ENCODE measurements at places on chromosomes 16 and 17. TPM values are rescaled to one million over a fixed set of nuclear protein-coding genes. Genes with fewer than 3 reads are reported as not detected.

Gene CMTM4
- total RNA-seq = 15.7 TPM

Gene MYCBPAP
- total RNA-seq = not detected

Gene HCRT
- not detected for total RNA-seq

Gene NHLRC4
- total RNA-seq = 0.74 TPM

Gene TSPAN10
- total RNA-seq = not detected

Gene PLCG2
- 14.2 TPM for total RNA-seq

Gene CCDC102A
- total RNA-seq = 22.1 TPM

Gene TUBB3
- 19.2 TPM for total RNA-seq

Gene RNF167
- 54.3 TPM for total RNA-seq

Gene PERCC1
- not detected for total RNA-seq

DNA sequence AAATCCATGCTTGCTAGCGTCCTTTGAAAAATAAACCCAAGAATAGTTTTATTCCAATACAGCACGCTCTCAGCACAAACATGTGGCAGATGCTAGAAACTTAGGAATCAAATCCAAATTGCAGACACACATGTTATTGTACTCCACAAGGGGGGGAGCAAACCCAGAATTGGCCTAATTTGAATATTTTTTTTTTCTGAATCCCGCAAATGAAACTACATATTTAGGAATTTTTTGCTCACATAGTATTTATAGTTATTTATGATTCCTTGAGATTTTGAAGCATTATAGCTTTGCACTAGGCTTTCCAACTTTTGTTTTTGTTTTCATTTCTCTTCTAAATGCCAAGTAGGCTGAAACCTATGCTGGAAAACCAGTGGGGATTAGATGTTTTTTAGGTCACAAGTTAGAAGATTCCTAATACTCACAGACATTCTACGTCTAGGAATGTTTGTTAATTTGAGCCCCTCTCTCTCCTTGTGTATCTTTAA is 59.3 kb upstream of the CDH11 start:
- DNase-seq = no peak

DNA sequence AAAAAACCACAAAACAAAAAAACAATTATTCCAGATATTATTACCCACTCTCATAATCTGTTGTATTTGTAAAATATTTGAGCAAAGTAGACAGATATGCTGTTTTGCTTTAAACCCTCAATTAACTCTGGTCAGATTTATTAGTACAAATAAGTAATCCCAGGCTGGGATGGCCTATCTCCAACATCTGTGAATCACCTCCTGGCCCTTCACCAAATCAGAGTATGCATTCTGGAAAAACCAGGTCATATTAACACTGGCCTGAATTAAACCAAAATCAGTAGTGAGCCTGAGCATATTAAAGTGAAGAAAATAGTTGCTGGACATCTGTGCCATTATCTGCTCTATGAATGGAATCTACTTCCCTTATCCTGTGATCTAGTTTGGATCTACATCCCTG is 41.0 kb downstream of the STAT3 start:
- no peak for DNase-seq

GRCh38 chr17:18323007-18323406 is 7.9 kb downstream of the SMCR8 start:
- DNase-seq = no peak

- no peak for DNase-seq
Observed at GRCh38 chr17:39568702-39569101, 39.0 kb downstream of the NEUROD2 start.

- DNase-seq = no peak
Observed at GRCh38 chr17:37490638-37491614, 1.2 kb downstream of the DUSP14 start.

DNA sequence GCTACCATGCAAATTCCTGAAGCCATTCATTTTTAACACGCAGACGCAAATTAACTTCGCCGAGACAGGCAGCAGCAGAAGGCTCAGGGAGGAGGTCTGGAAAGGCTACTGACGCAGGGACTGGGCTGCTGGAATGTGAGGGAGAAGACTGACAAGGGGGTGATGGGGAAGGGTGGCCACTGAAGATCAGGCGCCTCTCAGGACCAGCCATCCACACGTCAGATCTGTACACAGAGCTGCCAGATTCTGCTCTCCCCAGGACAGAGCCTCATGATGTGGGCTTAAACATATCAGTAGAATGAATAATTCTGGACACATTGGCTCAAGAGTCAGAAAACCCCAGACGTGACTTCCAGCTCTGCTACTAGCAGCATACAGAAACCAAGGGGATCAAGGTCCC is 25.6 kb upstream of the CLEC18B start:
- no peak for DNase-seq

DNA sequence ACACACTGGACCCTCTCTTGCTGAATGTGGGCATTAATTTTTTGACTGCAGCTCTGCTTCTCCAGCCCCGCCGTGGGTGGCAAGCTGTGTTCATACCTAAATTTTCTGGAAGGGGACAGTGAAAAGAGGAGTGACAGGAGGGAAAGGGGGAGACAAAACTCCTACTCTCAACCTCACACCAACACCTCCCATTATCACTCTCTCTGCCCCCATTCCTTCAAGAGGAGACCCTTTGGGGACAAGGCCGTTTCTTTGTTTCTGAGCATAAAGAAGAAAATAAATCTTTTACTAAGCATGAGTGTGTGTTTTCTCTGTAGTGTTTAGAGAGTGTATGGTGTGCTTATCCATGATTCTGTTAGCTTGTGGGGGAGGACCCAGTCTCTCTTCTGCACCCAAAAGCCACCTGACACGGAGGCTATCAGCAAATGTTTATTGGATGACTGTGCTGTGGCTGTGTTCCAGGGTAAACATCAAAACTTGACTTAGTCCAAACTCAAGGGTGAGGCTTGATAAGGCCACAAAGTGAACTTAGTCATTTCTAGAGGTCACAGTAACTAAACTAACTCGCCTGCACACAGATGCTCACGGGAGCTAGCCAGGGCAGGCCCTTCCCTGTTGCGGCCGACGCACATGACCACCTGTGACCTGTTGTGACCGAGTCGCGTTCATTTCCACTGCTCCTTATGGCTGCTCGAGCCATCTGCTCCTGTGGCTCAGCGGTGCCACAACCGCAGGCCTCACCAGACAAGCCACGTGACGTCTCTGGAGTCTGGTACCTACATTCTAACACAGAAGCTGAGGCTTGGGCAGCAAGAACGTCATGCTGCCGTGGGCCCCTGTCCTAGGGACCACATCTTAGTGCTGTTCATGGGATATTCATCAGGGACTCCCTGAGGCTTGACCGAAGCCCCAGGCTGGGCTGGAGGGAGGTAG is 9.8 kb upstream of the MED11 start:
- DNase-seq = no peak

GRCh38 chr16:76732894-76733293 is 455.7 kb downstream of the CNTNAP4 start:
- no peak for DNase-seq

DNA sequence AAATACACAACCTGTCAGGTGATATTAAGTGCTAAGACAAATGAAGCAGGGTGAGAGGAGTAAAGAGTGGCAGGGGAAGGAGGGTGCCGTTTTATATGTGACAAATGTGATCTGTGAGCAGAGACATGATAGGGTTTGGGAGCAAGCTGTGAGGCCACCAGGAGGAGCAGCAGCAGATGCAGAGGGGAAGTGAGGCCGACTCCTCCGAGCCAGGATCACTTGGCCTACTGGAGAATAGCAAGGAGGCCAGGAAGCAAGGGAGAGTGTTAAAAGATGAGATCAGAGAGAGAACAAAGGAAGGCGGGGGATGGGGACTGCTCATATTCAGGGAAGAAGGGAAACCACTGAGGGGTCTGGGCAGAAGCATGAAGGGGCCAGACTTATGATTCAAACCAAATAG is 129.4 kb downstream of the TANGO6 start:
- no peak for DNase-seq

GRCh38 chr17:41223821-41224220 is 2.6 kb upstream of the KRTAP9-2 start:
- no peak for DNase-seq

GRCh38 chr17:44911133-44912001 is 3.9 kb downstream of the GFAP start:
- DNase-seq = no peak

DNA sequence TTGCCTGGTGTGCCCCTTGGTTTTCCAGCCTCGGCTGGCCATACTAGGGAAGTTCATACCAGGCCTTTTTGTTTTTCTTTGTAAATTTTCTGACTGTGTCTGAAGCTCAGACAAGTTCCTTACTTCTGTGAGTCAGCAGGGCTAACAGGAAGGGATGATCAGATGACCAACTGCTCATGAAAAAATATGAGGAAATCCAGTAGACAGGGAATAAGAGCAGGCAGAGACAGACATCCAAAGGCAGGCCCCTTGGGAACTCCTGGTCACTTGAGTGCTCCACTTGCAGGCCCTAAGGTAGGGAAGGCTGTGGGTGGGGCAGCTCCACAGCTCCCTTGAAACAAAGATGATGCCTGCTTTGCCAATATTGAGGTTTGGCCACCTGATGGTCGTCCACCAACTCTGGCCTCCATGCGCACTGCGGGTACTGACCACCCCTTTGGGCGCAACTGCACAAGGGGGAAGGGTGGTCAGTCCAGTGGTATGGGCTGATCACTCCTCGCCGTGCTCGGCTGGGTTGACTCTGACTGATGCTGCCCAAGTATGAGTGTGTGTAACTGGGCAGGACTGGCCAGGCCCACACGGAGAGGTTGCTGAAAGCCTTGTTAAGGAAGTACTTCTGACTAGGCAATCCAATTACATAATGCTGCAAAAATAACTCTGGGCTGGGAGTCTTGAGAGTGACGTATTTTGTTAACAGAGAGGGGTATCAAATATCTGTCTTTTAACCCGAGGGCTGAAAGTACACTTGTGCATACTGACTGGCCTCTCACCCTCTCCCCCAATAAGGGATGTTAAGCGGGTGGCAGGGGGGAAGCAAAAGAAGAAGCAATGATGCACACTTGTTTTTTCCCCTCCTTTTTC is 20.8 kb upstream of the ZFHX3 start:
- no peak for DNase-seq

DNA sequence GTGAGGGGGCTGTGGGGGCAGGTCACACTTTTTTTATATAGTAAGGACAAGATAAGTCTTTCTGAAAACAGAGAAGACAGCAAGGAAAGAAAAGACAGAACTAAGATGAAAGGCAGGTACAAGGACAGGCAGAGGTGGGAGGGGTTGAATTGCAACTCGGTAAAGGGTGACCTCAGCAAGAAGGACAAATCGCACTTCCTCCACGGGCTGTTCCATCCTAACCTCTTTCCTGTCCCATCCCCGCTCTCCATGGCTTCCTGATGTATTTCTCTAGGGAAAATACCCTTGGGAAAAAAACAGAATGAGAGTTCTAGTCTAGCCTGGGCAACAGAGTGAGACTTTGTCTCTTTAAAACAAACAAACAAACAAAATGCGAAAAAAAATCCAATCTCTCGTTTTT is 57.3 kb downstream of the ARHGAP17 start:
- no peak for DNase-seq

GRCh38 chr17:43612515-43612914 is 49.2 kb downstream of the MEOX1 start:
- DNase-seq = no peak

- no peak for DNase-seq
Observed at GRCh38 chr16:77928096-77928495, 94.3 kb upstream of the CLEC3A start.

GRCh38 chr17:73630965-73631595 is 13.2 kb downstream of the SDK2 start:
- no peak for DNase-seq

DNA sequence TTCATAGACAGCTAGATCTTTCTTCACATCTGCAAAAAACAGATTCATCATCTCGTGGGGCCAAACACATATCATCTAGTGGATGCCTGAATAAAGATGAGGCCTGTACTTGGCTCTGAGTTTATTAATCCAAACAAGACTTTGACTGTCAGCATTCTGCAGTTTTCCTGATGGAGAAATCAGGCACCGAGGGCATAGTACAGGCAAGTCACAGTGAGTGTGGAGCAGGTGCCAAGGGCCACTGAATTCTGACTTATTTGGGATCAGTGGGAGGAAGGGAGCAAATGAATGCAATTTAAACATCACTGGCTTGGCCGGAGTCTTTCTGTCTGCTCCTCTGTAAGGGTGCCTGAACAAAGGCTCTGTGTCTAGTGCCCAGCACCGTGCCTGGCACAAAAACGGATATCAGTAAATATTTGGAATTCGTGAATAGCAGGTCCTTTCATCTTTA is 975 bp downstream of the CFAP20 start:
- DNase-seq = no peak

- no peak for DNase-seq
Observed at GRCh38 chr16:55056585-55057401, 126.1 kb downstream of the IRX5 start.

GRCh38 chr16:10552998-10553491 is 27.4 kb downstream of the EMP2 start:
- DNase-seq = no peak

DNA sequence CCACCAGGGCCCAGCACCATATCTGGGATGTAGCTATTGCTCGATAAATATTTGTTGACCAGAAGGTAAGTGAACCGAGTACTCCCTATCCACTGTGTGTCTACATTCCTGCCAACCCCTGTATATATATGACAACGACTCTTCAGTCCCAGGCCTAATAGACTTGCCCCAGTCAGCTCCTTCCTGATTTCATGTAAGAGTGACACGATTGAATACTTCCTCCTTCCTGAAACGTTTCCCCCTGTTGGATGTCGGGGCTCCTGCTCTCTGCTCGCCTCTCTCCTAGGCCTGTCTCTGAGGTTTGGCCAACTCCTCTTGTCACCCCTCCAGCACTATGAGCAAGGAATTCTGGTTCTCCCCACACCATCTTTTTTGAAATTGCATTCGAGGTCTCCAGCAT is 178.9 kb downstream of the PRKCA start:
- DNase-seq = no peak

DNA sequence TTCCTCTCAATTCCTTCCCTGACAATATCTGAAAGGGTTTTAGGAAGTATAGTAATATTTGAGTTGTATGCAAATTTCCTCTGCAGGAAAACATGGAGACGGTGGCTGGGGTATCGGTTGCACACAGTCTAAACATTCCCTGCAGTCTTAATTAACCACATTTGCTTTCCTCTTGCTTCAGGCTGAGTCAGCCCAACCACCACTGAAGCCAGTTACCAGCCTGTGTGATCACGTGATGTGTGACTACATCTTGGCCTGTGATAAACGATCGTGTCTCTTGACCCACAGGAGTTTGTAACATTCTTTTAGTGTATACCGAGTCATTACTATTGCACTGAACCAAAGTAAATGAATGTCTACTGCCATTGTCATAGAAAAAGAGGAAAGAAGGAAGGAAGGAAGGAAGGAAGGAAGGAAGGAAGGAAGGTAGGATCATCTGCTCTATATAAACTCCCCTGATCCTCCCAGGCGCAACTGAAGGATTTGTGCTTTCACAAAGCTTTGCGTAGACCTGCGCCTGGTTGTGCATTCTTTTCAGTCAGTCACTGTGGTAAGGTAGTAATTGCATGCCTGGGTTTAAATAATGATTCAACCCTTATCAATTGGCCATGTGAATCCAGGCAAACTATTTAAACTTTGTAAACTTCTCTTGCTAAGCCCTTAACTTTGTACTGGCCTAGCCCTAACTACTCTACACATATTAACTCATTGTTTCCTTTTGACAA is 280.6 kb upstream of the SALL1 start:
- DNase-seq = no peak

GRCh38 chr17:31144428-31144827 is 49.7 kb downstream of the NF1 start:
- no peak for DNase-seq
